ENCODE measurements at places on chromosomes 3 and 15.

- no peak for DNase-seq
Measured at GRCh38 chr3:152623286-152623911, 211.5 kb upstream of the P2RY1 start.

DNA sequence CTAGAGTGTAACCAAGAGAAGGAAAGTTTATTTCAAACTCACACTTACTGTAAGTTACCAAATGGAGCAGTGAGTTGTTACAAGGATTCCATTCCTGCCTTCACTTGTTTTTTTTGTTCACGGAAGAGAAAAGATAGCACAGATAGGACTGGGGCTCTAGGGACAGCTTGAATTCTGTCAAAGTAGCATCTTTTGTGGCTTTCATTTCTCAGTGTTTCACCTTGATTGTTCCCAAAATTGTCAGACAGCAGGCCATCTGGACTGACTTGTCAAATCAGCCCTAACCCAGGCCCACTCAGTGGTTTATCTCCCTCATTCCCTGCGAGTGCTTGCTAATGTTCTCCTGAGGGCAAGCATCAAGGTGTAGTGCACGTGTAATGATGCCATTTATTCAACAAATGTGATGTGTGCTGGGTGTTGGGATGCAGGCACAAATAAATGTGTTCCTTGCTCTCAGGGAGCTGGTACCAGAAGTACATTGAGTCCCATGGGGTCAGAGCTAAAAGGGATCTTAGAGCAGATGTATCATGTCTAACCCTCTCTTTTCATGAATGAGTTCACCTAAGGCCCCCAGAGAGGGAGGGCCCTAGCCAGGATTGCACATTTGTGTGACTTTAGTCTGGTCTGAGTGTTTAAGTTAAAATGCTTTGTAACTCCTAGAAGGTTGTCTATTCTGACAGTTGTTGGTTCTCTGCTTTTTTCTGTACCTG is 49.1 kb downstream of the PDHB start:
- DNase-seq: no peak

DNA sequence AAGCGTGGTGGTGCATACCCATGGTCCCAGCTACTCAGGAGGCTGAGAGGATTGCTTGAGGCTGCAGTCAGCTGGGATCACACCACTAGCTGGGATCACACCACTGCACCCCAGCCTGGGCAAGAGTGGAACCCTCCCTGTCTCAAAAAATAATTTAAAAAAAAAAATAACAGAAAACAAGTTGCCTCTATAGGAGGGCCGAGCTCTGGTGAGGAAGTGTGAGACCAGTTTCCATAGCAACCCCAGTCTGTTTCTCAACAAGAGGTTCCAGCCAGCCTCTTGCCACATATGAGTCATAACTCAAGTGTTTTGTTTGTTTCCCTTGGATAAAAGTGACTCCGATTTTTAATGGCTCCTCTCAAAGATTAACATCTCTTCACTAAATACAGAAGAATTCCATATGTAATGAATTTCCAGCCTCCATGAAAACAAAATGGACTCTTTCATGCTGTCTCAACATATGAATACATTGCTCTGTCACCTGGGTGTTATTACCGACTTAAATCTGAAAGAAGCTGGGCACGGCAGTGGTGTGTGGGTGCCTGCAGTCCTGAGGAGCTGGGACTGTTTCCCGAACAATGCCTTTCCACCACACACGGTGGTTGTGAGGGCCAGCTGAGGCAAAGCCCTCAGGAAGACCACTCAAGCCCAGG is 19.7 kb downstream of the TMEM43 start:
- no peak for DNase-seq

DNA sequence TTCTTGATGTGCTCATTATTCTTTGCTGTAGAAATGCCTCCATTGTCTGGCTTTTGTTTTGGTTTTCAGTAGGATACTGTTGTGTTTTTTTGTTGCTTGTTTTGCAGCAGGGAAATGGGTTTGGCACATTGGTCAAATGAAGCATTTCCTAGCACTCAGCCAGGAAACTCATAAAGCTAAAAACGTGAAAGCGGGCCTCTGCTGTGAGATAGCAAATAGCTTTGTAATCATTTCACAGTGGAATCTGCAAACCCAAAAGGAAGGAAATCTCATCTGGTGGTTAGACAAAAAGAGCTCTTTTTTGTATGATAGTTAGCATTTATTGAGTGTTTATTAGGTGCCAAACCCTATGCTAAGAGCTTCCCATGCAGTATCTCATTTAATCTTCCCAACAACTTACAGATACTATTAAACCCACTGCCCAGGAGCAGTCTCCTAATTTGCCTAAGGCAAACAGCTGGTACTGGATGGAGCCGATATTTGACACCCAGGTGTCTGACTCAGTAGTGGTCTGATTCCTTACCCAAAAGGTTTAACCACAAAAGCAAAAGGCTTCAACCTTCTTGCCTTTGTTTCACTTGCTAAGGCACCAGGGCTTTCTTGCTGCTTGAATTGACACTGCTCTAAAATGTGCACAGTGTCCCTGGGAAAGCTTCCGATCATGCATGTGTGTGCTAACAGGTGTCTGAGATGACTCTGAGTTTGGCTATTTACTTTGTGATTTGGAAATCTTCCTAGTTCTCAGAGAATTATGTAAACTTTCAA is 527.9 kb upstream of the MDFIC2 start:
- DNase-seq: no peak

- no peak for DNase-seq
Measured at GRCh38 chr3:151969026-151969642, 95.7 kb downstream of the SUCNR1 start.

- no peak for DNase-seq
Measured at GRCh38 chr3:114794894-114795630, 352.0 kb downstream of the ZBTB20 start.

GRCh38 chr3:96236522-96236921 is 577.9 kb upstream of the EPHA6 start:
- DNase-seq: no peak

DNA sequence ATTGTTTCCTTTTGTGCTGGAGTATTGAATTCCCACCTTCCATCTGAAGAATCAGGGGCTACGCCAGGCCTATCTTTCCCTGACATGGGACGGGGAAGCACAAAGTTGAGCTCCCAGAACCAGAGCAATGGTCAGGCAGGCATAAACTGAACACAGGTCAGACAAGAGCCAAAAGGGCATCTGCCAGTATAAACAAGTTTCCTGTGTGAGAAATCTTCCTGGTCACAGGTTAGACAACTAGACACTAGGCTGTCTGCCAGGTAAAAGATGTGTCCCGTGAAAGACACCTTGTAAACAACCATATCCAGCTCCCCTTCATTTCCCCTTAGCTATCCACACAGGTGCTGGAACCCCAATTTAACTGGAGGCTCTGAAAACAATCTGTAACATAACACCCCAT is 44.0 kb upstream of the CD96 start:
- no peak for DNase-seq

DNA sequence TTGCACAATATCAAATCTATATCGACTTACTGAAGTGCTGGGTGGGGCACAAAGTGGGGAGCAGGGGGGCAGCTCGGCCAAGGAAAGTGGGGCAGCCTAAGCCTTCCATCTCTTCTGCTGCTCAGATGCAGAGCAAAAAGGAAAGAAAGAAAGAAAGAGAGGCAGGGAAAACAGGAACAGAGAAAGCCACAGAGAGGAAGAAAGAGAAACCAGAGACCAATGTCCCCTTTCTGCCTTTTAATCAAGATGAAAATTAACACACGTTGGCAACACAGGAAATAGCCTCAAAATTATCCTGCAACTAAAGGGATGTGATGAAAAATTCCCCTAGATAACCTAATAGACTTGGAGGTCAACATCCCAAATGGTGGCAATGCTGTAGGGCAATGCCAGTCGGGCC is 72.2 kb upstream of the RAD18 start:
- no peak for DNase-seq

DNA sequence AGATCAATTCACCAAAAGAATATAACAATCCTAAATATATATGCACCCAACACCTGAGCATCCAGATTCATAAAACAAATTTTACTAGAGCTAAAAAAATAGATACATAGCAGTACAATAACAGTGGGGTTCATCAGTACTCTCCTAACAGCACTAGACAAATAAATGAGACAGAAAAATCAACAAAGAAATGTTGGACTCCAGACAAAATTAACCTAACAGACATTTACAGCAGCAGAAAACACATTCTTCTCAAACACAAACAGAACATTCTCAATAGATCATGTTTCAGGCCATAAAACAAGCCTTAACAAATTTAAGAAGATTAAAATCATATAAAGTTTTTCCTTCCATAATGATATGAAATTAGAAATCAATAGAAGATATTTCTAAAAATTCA is 124.8 kb upstream of the NECTIN3 start:
- DNase-seq: no peak

- DNase-seq: no peak
Measured at GRCh38 chr3:143668924-143669790, 179.1 kb downstream of the SLC9A9 start.

- no peak for DNase-seq
Measured at GRCh38 chr3:42668413-42668760, 14.9 kb downstream of the ZBTB47 start.

GRCh38 chr15:98616397-98616796 is 31.9 kb upstream of the IGF1R start:
- no peak for DNase-seq

GRCh38 chr3:15198686-15199085 is 7.4 kb upstream of the CAPN7 start:
- no peak for DNase-seq

DNA sequence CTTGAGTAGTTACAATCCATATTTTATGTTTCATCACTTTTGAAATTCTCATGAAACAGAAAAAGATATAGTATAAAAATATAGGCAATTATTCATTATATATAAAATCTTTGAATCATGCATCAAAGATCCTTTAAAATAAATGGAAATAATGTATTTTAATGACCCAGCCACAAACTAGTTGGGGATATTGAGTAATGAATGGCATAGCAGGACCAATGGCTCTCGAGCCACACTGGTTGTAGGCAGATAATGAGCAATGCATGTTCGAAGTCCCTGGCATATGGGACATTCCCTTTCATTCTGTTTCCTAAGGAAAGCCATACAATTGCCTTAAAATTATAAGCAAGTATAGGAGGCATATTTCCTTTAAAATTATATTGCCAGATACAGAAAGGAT is 107.4 kb upstream of the IL12A start:
- DNase-seq: no peak

GRCh38 chr3:119413603-119414280 is 49.7 kb downstream of the TMEM39A start:
- DNase-seq: no peak

GRCh38 chr15:87145696-87146095 is 1066.0 kb downstream of the AGBL1 start:
- DNase-seq: no peak

GRCh38 chr3:69244039-69244438 is 121.6 kb upstream of the LMOD3 start:
- DNase-seq: no peak

DNA sequence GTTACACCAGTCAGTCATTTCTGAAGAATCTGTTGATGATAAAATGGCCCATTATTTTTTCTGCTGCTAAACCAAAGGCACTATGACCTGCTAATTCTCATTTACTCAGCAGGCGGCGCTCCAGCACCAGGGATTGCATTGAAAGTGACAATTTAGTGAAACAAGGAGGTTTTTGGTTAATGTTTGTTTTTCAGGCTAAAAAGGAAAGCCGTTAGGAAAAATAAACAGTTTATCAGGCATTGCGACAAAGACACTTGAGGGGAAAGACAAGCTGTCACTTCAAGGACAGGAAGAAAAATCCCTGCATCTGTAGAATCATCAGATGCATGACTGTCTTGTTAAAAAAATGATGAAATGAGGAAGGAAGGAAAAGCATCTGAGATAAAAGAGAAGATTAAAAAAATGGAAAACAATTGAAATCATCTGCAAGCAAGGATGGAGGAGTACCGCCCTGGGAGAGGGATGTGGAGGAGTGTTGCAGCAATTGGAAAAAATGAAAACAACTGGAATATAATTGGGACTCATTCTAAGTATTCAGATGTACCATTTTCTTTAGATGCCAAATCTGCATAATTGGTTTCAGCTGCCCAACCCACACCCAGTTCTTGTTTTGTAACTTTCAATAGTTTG is 54.0 kb downstream of the NR1D2 start:
- DNase-seq: peak; percentile 56

GRCh38 chr3:170689296-170689829 is 103.5 kb upstream of the SLC7A14 start:
- DNase-seq: no peak

GRCh38 chr15:66483131-66483566 is 14.4 kb downstream of the SNAPC5 start:
- no peak for DNase-seq

GRCh38 chr3:32584660-32585059 is 14.0 kb upstream of the DYNC1LI1 start:
- DNase-seq: no peak

DNA sequence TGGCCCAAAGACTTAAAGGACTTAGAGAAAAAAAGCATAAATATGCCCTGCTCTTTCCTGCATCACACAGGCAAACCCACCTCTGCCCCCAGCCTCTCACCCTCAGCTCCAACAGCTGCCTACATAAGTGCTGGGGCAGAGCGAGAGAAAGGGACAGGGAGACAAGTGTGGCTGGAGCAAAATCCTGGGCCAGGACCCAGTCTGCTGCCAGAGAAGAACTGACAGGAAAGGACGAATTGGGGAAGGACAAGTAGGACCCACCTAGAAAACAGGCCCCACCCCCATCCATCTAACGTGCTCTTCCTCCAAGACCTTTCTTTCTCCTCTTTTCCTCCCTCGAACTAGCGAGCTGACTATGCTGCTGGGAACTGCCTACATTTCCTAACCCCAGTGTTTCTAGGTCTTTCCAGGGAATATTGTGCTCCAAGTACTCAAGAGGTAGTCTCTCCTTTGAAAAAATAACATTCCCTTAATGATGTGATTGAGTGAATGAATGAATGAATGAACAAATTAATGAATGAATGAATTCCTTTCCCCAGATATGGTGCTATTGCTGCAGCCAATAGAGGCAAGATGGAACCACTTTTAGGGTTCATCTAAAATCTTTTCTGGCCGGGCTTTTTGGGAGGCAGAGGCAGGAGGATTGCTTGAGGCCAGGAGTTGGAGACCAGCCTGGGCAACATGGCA is 18.4 kb downstream of the IGDCC4 start:
- no peak for DNase-seq

GRCh38 chr3:13307041-13307440 is 113.1 kb downstream of the NUP210 start:
- no peak for DNase-seq

DNA sequence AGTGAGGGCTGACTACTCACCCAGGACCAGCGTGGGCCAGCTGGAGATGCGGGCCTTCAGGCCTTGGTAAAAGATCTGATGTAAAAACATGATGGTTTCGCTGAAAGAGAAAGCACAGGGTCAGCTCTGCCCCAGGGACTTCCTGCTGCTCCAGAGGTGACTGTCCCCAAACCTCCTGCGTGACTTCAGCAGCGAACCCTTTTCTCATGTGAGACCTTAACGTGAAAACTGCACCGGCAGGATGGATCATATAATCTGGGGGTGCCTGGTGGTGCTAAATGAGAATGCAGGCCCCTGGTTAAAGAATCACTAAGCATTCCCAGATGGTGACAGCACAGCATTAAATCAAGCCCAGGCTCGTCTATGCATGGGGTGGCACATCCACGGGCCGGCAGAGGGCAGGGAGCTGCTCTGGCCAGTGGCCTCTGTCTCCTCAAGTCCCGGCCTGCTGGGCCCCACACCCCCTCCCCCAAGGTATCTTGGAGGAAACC is 55.4 kb downstream of the RASGRF1 start:
- no peak for DNase-seq

All from activated CD4-positive, alpha-beta T cell treated with anti-CD3 and anti-CD28 coated beads for 24 hours (primary cell).